ENCODE measurements at places on chromosomes 4 and X.

DNA sequence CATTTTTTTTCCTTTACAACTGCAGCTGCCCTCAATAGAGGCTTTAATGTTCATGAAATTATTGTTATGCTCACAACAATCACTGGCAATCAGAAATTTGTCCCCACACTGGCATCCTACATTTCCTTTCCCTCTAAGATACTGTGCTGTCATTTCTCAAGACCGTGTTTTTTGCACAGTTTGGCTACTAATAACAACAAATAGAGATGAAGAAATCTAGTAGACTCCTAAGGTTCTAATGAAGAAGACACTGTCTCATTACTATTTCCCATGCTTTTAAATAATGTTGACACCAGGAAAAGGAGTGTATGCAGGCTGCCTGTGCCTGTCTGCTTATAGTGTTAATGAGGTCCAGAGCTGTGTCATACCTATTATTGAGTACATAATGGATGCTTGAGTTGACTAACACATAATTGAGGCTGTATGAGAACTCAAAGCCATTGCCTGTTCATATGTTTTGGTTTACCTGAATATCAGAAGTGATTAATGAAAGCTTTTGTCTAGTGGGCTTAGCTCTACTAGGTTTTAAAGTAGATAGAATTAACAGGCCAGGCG, 1.5 kb upstream of the EIF4E start:
- DNase-seq, result no peak

DNA sequence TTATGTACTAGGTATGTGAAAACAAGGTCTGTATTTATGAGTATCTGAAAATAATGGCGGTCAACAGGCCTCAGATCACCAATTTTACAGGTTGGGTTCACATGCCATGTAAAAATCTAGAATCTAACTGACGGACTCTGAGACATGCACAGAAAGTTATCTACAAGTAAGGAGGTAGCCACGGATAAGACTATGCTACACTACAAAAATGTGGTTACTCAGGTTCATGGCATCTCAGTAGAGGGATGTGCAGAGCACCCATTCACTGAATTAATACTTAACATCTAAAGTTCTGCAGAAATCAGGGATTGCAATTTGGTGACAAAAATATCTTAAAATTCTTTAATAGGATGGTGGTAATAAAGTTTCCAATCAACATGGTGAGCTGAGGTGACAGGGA, 155.9 kb downstream of the APBB2 start:
- DNase-seq, result no peak

GRCh38 chr4:175947117-175947722, 118.4 kb upstream of the WDR17 start:
- peak; percentile 50 for DNase-seq

DNA sequence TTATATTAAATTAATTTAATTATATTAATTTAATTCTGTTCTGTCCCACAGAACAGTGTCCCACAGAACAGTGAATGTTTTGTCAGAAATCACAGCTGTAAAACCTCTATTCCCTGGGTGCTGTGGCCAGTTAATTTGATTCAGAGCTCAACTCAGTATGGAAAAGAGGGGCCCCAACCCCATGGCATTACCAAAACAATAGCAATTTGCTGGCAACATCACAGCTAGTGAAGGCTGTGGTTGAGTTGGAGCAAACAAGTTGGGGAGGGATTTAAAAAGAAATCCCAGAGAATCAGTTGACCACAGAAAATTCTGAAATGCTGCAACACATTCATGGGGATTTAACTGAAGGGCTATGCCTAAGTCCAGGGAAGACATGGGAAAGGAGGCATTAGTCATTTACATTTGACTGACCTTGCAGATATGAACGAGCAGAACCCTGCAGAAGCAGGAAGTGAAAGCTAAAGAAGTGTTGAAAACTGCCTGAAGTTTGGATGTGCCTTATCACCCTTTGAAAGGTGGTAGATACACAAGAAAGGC, 30.1 kb downstream of the PDHA2 start:
- DNase-seq, result no peak

- no peak for DNase-seq
Observed at GRCh38 chr4:637536-638280, 12.3 kb downstream of the PDE6B start.

Measured in midbrain (tissue), 1 donor.